Spinal cord (tissue), 10 donors: ENCODE measurements at places on chromosomes 11 and 22. TPM values are rescaled to one million over a fixed set of nuclear protein-coding genes. Genes with fewer than 3 reads are reported as not detected.

RAB39A gene
- 27.2 TPM for total RNA-seq

KDM4D gene
- 1.4 TPM for total RNA-seq

OR52A1 gene
- not detected for total RNA-seq

CPT1B gene
- total RNA-seq: 8.2 TPM

BTG4 gene
- not detected for total RNA-seq

H19 gene
- total RNA-seq: 1,727 TPM

FXYD2 gene
- 1.4 TPM for total RNA-seq

KLHDC7B gene
- 0.06 TPM for total RNA-seq

DNAJB13 gene
- total RNA-seq: 0.40 TPM

SWAP70 gene
- total RNA-seq: 24.9 TPM

PAMR1 gene
- 23.9 TPM for total RNA-seq

RAB3IL1 gene
- total RNA-seq: 47.7 TPM

FAM83F gene
- total RNA-seq: 1.2 TPM
